PC-9 (cell line): ENCODE measurements at places on chromosomes 3 and 15.

GRCh38 chr3:32256206-32256605 lies 17.7 kb downstream of the CMTM8 start:
- H3K4me3 ChIP-seq, result no peak overlapping the region
- H3K27me3 ChIP-seq, result no peaks in the 10 kb centered on the region
- no peaks in the 10 kb centered on the region for H3K4me1 ChIP-seq
- no peaks in the 10 kb centered on the region for H3K36me3 ChIP-seq

GRCh38 chr3:11282250-11283138 lies 10.3 kb downstream of the ATG7 start:
- H3K27me3 ChIP-seq, result no peaks in the 10 kb centered on the region
- peaks cover 27% of the 10 kb centered on the region for H3K36me3 ChIP-seq
- H3K4me1 ChIP-seq, result peaks cover 39% of the 10 kb centered on the region
- DNase-seq, result no peak
- H3K27ac ChIP-seq, result no peak overlapping the region
- H3K4me3 ChIP-seq, result no peak overlapping the region

DNA sequence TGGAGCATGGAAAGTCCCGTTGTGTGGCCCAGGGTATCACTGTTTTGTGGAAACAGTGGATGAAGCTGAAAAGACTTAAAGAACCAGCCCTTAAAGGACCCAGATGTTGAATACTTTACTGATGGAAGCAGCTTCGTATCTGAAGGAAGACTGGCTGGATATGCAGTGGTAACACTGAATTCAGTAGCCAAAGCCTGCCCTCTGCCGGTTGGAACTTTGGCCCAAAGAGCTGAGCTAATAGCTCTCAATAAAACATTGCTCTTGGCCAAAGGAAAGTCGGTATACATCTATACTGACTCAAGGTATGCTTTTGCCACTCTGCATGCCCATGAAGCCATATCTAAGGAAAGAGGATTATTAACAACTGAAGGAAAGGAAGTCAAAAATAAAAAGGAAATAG lies 885.4 kb downstream of the PDCD6IP start:
- no peaks in the 10 kb centered on the region for H3K4me1 ChIP-seq
- no peak overlapping the region for H3K4me3 ChIP-seq
- no peak for DNase-seq

GRCh38 chr15:43440721-43441281 lies 52.2 kb downstream of the TP53BP1 start:
- DNase-seq, result peak; percentile 55
- peak overlapping the region; percentile 74 for H3K27ac ChIP-seq
- no peak overlapping the region for H3K4me3 ChIP-seq
- H3K27me3 ChIP-seq, result no peaks in the 10 kb centered on the region

GRCh38 chr15:82140886-82141285 lies 95.1 kb upstream of the MEX3B start:
- H3K4me3 ChIP-seq, result no peak overlapping the region
- no peak for DNase-seq
- H3K27ac ChIP-seq, result 0 out of 2 replicates have a peak overlapping the region, but pooled peaks have one; percentile 11
- H3K36me3 ChIP-seq, result no peaks in the 10 kb centered on the region

GRCh38 chr3:99084826-99085225 lies 183.3 kb upstream of the DCBLD2 start:
- H3K4me1 ChIP-seq, result no peaks in the 10 kb centered on the region
- no peak overlapping the region for H3K27ac ChIP-seq
- no peak overlapping the region for H3K4me3 ChIP-seq
- no peak for DNase-seq
- H3K27me3 ChIP-seq, result no peaks in the 10 kb centered on the region
- no peaks in the 10 kb centered on the region for H3K36me3 ChIP-seq

- no peak overlapping the region for H3K27ac ChIP-seq
- H3K27me3 ChIP-seq, result no peaks in the 10 kb centered on the region
- no peak overlapping the region for H3K4me3 ChIP-seq
- DNase-seq, result no peak
Measured at GRCh38 chr3:42033741-42034140, 57.4 kb upstream of the TRAK1 start.

DNA sequence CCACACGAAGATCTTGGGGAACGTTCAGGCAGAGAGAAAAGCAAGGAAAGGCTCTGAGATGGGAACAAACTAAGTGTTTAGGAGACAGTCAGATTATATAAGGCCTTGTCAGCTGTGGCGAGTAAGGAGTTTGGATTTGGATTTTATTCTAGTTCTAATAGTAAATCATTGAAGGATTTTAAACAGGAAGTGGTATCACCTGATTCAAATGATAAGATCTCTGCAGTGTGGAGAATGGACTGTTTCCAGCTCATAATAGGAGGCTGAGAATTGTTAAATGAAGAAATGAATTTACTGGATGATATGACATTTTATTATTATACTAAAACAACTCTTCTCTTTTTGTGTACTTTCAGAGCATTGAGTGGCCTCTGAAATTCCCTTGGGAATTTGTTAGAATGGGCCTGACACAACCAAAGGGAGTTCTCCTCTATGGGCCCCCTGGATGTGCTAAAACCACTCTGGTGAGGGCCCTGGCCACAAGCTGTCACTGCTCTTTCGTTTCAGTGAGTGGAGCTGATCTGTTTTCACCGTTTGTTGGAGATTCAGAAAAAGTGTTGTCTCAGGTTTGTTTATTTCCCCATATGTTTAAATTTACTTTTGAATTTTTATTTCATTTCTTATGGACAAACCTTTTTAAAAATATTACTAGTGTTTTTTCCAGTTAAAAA lies 36.0 kb upstream of the GATM start:
- no peak overlapping the region for H3K4me3 ChIP-seq
- no peaks in the 10 kb centered on the region for H3K4me1 ChIP-seq
- peaks cover 13% of the 10 kb centered on the region; the same call in 1 of the 2 replicates for H3K36me3 ChIP-seq
- no peak overlapping the region for H3K27ac ChIP-seq
- DNase-seq, result no peak

- no peaks in the 10 kb centered on the region for H3K27me3 ChIP-seq
- no peak overlapping the region for H3K4me3 ChIP-seq
- no peak for DNase-seq
- no peak overlapping the region for H3K27ac ChIP-seq
Measured at GRCh38 chr3:94069194-94069813, 6.4 kb downstream of the NSUN3 start.

DNA sequence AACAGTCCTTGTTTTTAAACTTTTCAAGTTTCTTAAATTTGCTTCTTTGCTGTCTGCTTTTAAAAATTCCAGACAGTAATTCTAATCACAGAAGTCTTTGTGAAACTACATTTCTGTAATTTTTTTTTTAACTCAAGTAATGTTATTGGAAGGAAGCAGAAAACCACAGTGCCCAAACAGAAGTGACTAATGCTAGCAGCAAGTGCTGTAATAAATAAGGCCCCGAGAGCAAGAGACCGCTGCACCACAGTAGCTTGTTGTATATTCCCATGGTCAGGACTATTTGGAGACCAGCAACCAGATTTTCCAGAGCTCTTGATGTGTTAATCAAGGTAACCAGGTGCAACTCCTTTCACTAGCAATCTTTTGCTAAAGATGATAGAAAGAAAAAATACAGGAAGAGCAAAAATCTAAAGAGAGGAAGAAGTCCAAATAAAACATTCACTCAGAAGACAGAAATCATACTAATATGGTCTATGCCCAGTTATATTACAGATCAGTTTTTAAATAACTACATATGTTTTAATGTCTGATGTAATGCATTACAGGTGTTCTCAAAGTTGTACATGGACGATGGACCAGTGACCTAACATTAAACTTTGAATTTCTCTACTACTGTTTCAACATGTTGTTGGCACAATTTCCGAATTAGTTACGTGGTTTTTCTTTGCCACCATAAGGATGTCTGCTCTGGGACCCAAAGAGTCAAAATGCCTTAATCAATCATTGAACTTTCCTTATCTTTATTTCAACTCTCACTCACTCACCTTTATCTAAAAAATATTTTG lies 36.4 kb downstream of the WWTR1 start:
- H3K4me1 ChIP-seq, result peaks cover 12% of the 10 kb centered on the region
- no peaks in the 10 kb centered on the region for H3K27me3 ChIP-seq
- peak overlapping the region; percentile 33; the same call in 1 of the 2 replicates for H3K27ac ChIP-seq
- H3K36me3 ChIP-seq, result peaks cover 10% of the 10 kb centered on the region; the same call in 1 of the 2 replicates
- H3K4me3 ChIP-seq, result no peak overlapping the region

GRCh38 chr15:52217186-52217585 lies 26.0 kb upstream of the GNB5 start:
- H3K27ac ChIP-seq, result no peak overlapping the region
- no peaks in the 10 kb centered on the region for H3K36me3 ChIP-seq
- no peaks in the 10 kb centered on the region for H3K27me3 ChIP-seq
- H3K4me3 ChIP-seq, result no peak overlapping the region

DNA sequence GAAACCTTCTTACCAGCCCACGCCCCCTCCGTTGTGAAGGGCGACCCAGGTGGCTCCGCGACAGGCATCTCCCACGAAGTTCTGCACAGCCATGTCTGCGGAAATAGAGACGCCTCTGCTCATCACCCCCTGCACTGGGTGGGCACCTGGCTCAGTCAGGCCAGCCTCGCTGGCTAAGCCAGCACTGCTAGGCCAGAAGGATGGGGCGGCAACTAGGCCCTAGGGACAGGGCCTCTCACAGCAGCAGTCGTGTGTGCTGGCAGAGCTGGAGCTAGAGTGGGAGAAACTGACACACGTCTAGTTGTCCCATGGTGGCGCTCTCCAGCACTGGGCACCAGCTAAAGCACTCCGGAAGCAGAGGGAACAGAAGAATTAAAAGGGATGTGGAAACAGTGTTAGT lies 12.5 kb upstream of the ZXDC start:
- no peaks in the 10 kb centered on the region for H3K4me1 ChIP-seq
- no peak for DNase-seq
- no peaks in the 10 kb centered on the region for H3K36me3 ChIP-seq
- no peak overlapping the region for H3K4me3 ChIP-seq

GRCh38 chr3:120145542-120146285 lies 51.5 kb upstream of the GSK3B start:
- peaks cover 69% of the 10 kb centered on the region for H3K4me1 ChIP-seq
- peak; percentile 89 for DNase-seq
- H3K36me3 ChIP-seq, result no peaks in the 10 kb centered on the region
- H3K27ac ChIP-seq, result peak overlapping the region; percentile 78
- no peaks in the 10 kb centered on the region for H3K27me3 ChIP-seq

GRCh38 chr15:36161771-36162212 lies 417.6 kb upstream of the CDIN1 start:
- no peaks in the 10 kb centered on the region for H3K36me3 ChIP-seq
- DNase-seq, result peak; percentile 23
- H3K4me1 ChIP-seq, result peaks cover 11% of the 10 kb centered on the region
